ENCODE measurements at places on chromosomes 5 and 9. TPM values are rescaled to one million over a fixed set of nuclear protein-coding genes. Genes with fewer than 3 reads are reported as not detected.

- DNase-seq, result no peak
Observed at GRCh38 chr5:13957032-13957645, 12.7 kb upstream of the DNAH5 start.

GRCh38 chr9:110856772-110857171 lies 181.5 kb downstream of the LPAR1 start:
- DNase-seq, result no peak

DNA sequence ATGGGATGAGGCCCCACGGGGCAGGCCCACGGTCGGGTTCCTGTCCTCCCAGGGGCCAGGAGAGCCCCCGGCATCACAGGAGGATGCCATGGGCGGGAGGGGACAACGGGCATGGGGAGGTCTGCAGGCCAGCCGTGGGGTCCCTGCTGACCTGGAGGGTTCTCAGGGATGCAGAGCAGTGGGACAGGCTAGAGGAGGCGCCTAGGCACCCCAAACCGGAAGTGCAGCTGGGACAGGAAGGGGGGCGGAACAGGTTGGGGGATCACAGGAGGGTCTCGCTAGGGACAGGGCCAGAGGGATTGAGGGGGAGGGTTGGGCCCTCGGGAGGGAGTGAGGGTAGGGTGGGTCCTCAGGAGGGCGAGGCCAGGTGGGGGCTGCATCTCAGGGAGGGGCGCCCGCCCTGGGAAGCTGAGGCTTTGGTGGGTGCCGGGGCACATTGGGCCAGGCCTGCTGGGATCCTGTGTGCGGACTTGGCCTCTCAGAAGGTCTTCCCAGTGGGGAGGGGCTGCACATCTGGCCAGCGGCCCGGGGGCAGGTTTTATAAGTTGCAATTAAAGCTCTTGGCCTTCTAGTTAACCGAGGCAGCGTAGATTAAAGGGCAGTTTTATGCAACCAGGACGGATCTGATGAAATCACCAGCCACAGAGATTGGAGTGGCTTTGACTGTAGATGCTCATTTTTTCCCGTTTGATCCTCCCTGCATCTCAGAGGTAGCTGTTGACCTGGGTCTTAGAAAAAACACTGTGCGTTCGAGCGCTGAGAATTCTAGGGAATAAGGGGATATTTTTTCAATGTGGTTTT lies 20.1 kb downstream of the NKD2 start:
- DNase-seq, result no peak

DNA sequence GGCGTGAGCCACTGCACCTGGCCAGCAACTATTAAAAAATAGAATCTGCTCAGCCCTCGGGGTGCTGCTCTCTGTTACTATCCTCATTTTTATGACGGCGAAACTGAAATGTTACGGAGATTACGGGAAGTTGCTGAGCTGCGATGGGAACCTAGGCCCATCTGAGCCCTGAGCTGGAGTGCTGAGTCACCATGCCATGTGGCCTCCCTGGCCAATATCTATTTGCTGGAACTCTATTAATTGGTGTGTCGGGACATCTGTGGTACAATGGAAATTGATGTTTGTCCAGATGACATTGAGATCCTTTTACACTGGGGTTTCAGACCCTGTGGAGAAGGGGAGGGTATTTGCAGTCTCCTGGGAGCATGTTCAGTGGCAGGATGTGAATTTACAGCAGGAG lies 8.1 kb downstream of the PRDM12 start:
- DNase-seq, result no peak

ST8SIA4 gene
- total RNA-seq, result 65.2 TPM

Data from activated T-helper 1 cell treated with anti-CD3 and anti-CD28 coated beads, Interleukin-12 subunit alpha, Interleukin-12 subunit beta, Interleukin-2, Interleukin-4 antibody, amounts not matched to agents 30 ng/mL and 10 ng/mL and 1 ng/mL, durations not matched to agents 14 hours and 24 hours and 36 hours (primary cell).